ENCODE measurements at places on chromosomes 7 and 10.
A peak's percentile ranks its signal among the peaks of the same experiment; 100 is the strongest.

DNA sequence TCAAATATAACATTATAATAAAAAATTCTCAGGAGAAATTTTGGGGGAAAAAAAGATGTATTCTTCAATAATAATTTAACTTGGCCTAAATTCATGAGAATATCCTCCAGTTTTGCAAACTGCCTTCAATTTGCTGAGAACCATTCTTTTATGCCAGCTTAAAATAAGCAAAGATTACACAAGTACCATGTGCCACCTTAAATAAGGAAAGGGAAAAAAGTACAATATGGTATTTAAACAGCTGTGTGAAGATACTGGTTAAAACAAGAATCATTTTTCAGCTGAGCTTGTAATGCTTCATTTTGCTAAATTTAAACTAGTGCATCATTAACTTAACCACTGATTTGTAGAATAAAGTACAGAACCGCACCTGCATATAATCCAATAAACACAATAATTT lies 217.8 kb downstream of the LRRN3 start:
- DNase-seq: no peak

GRCh38 chr7:4745971-4746919 lies 29.2 kb upstream of the AP5Z1 start:
- no peak for DNase-seq

- DNase-seq: peak; percentile 36
Observed at GRCh38 chr7:44587843-44588711, 6.0 kb upstream of the TMED4 start.

- DNase-seq: no peak
Observed at GRCh38 chr10:110034596-110034995, 26.8 kb downstream of the ADD3 start.

DNA sequence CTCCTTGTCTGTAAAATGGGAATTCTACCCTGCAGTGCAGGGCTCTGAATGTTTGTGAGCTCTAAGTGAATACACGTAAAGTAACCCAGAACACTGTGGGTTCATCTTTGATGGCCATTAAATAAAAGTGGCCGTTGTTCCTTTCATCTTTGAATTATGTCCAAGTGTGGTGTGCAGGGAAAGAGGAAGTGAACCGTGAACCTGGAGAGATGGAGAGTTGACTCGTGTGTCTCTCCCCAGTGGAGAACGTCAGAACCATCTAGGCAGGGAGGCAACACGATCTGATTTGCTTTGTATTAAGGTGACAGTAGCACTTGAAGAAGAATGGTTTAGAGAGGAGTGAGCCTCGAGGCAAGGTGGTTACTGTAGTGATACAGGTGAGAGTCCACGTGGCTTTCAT lies 93.5 kb upstream of the GJD4 start:
- DNase-seq: no peak

- no peak for DNase-seq
Observed at GRCh38 chr10:51121861-51122260, 47.6 kb downstream of the PRKG1 start.

DNA sequence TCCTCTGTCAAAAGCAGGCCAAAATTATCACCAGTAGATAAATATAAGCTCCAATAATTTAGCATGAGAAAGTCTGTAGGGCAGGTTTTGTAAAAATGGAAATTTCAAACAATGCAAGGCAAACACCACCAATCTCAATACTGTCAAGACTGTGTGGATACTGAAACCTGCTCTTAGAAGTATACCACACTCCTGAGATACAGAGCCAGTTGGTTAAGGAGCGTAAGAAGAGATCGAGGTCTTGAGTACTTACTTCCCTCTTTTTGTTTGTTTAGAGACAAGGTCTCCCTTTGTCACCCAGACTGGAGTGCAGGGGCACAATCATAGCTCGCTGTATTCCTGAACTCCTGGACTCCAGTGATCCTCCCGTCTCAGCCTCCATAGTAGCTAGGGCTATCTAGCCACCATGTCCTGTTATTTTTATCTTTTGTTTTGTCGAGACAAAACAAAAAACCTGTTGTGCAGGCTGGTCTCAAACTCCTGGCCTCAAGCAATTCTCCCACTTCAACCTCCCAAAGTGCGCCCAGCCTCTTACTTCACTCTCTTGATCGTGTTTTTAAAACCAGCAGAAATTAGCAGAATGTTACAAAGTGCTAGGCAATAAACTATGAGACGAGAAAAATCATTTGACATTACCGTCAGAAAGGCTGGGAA lies 205.7 kb downstream of the PARD3 start:
- DNase-seq: no peak

DNA sequence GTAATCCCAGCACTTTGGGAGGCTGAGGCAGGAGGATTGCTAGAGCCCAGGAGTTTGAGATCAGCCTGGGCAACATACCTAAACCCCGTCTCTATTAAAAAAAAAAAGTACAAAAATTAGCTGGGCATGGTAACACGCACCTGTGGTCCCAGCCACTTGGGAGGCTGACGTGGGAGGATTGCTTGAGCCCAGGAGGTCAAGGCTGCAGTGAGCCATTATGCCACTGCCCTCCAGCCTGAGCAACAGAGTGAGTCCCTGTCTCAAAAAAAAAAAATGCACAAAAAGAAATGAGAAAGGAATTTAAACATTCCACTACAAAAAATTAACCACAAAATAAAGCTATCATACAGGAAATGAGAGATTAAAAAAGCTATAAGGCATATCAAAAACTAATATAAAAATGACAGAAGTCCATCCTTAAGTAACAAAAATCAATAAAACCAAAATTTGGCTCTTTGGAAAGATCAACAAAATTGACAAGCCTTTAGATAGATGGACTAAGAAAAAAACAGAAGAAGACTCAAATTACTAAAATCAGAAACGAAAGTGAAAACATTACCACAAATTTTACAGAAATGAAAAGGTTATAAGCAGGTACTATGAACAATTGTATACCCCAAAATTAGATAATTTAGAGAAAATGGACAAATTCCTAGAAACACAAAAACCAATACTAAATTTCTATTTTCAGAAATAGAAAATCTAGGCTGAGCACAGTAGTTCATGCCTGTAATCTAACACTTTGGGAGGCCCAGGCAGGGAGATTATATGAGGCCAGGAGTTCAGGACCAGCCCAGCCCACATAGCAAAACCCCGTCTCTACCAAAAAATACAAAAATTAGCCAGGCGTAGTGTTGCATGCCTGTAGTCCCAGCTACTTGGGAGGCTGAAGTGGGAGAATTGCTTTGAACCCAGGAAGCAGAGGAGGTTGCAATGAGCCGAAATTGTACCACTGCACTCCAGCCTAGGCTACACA lies 42.4 kb upstream of the NANOS1 start:
- DNase-seq: no peak

DNA sequence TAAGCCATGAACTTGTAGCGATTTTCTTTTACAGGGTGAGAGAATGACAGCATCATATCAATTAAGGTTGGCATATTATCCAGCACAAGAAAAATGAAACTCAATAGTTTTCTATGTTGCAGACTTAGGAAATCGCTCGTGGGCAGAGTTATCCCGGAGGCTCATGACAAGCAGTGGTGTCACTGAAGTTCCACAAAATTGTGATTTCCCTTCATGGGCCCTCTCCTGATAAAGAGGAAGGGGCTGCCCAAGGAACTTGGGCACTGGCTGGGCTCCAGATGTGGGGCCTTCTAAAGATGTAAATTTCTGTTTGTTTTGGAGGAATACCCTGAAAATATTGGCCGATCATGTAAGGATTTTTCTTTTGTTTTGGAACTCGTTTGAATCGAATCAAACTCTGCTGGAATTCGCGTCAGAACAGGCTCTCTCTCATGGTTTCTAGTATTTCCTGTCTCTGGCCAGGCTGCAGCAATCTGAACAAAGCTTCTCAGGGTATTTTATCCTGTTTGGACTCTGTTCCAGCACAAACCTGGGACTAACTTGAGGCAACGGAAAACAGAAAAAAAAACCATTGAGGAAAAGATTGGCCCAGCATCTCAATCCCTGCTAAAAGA lies 340.6 kb upstream of the NRP1 start:
- no peak for DNase-seq
